ENCODE measurements at places on chromosomes 2 and 18.
A peak's percentile ranks its signal among the peaks of the same experiment; 100 is the strongest.

GRCh38 chr2:200216310-200216709 lies 90.2 kb upstream of the SPATS2L start:
- DNase-seq, result no peak
- peaks cover 2% of the 10 kb centered on the region for H3K27me3 ChIP-seq
- H3K4me3 ChIP-seq, result no peak overlapping the region
- no peak overlapping the region for H3K27ac ChIP-seq
- no peaks in the 10 kb centered on the region for H3K36me3 ChIP-seq

- H3K27me3 ChIP-seq, result no peaks in the 10 kb centered on the region
- H3K4me3 ChIP-seq, result no peak overlapping the region
- DNase-seq, result no peak
- H3K27ac ChIP-seq, result no peak overlapping the region
Observed at GRCh38 chr18:6732952-6733351, 3.4 kb downstream of the ARHGAP28 start.

DNA sequence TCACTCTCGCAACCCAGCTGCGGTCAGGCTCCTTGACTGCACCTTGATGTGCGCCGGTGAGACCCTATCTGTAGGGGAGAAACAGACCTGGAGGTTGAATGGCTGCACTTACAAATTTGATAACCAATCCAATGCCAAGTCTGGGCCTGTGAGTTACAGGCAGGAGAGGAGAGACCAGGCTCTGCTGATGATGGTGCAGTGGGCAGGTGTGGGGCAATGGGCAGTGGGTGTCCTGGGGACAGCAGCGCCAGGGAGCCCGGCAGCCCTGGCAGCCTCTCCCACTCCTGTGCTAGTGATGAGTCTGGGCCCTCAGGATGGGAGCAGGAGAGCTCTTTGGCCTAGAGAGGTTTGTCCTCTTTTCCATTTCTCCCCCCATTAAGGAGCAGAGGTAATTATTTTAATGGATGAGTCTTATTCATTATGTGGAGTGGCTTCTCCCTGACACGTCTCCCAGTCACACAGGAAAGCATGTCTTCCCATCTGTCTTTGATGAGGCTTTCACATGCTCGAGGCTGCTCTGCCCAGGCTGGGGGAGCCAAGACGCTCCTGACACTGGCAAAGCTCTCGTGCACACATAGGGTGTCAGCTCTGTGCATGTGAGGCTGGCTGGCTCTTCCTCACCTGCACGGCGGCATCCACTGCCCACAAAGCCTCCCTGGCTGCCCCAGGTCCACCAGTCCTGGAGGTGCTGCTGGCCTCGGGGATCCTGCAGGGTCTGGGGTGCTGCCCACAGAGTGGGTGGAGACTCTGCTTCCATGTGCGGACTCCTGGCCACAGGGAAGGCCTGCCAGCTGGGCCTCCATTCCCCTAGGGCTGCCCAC lies 10.0 kb upstream of the ALLC start:
- DNase-seq, result no peak
- H3K4me3 ChIP-seq, result no peak overlapping the region
- peaks cover 4% of the 10 kb centered on the region for H3K4me1 ChIP-seq
- no peaks in the 10 kb centered on the region for H3K36me3 ChIP-seq
- no peaks in the 10 kb centered on the region for H3K27me3 ChIP-seq

DNA sequence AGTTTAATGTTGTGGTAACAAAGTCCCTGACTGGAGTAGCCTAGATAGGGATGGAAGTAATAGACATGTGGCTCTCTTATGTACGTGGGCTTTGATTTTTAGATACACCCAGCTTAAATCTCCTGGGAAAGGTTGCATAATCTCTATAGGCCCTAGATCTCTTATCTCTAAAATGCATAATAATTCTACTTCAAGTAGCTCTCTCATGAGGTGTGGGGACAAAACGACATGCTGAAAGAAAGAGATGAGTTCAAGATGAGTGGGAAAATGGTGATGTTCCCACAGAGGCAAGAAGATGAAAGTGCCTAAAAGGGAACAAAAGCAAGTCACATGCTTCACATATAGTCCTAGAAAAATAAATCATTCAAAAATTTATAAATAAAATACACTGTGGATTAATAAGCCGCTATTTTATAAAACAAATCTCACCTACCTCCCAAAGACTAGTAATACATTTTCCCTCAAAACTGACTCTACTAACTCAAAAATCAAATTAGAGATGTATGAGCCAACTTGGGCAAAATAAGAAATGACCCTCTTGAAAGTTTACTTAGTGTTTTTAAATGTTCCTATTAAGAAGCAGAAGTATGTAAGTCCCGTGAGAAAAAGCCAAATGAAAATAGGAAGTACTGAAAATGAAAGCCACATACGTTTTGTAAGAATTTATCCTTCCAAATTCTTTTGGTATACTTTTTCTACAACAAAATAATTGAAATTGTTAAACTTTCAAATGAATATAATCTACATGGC lies 148.2 kb upstream of the ITGA4 start:
- no peak overlapping the region for H3K27ac ChIP-seq
- no peak for DNase-seq
- no peak overlapping the region for H3K4me3 ChIP-seq
- H3K4me1 ChIP-seq, result peaks cover 2% of the 10 kb centered on the region
- no peaks in the 10 kb centered on the region for H3K36me3 ChIP-seq

- no peaks in the 10 kb centered on the region for H3K27me3 ChIP-seq
- no peaks in the 10 kb centered on the region for H3K4me1 ChIP-seq
- no peaks in the 10 kb centered on the region for H3K36me3 ChIP-seq
- no peak overlapping the region for H3K4me3 ChIP-seq
- no peak overlapping the region for H3K27ac ChIP-seq
Observed at GRCh38 chr18:5451150-5451549, 92.6 kb downstream of the EPB41L3 start.

- H3K27me3 ChIP-seq, result no peaks in the 10 kb centered on the region
- H3K4me1 ChIP-seq, result peaks cover 14% of the 10 kb centered on the region
- peak overlapping the region; percentile 88 for H3K27ac ChIP-seq
- no peak overlapping the region for H3K4me3 ChIP-seq
- DNase-seq, result peak; percentile 25
- H3K36me3 ChIP-seq, result peaks cover 59% of the 10 kb centered on the region
Observed at GRCh38 chr2:218228366-218229090, 11.5 kb downstream of the ARPC2 start.

DNA sequence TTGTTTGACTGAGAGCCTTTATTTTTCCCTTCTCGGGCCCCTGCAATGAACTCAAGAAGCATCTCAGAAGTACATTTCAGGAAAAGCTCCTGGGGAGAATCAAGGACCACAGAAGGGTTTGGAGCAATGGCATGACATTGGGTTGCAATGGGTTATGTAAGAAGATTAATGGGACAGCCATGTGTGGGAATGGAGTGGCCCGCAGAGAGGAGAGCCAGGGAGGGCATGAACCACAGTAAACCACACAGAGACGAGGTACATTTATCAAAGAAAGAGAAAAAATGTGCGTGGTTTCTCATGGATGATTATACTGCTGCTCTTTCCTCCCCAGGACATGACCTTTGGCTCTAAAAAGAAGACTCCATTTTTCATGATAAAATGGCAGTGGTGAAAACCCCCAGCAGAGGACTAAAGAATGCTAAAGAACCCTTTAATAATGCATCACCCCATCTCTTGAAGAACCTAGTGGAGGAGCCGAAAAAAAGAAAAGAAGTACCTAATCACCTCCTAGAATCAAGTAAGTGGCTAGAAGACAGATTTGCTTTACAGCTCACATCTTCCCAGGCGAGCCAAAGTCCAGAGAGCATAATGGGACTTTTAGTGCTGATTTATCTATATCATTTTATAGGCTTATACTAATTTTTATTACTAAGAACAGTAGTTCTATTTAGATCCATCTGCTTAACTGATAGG lies 1.7 kb downstream of the CFAP221 start:
- H3K36me3 ChIP-seq, result no peaks in the 10 kb centered on the region
- H3K4me3 ChIP-seq, result no peak overlapping the region
- H3K27ac ChIP-seq, result no peak overlapping the region
- DNase-seq, result no peak
- peaks cover 22% of the 10 kb centered on the region for H3K27me3 ChIP-seq

GRCh38 chr2:1709946-1710560 lies 34.3 kb downstream of the PXDN start:
- H3K4me1 ChIP-seq, result peaks cover 27% of the 10 kb centered on the region
- H3K27ac ChIP-seq, result no peak overlapping the region
- peaks cover 3% of the 10 kb centered on the region for H3K36me3 ChIP-seq
- DNase-seq, result no peak
- no peak overlapping the region for H3K4me3 ChIP-seq

- no peak overlapping the region for H3K27ac ChIP-seq
- H3K4me3 ChIP-seq, result no peak overlapping the region
- H3K36me3 ChIP-seq, result no peaks in the 10 kb centered on the region
- peaks cover 10% of the 10 kb centered on the region for H3K4me1 ChIP-seq
- H3K27me3 ChIP-seq, result no peaks in the 10 kb centered on the region
- peak; percentile 71 for DNase-seq
Observed at GRCh38 chr2:196242131-196242620, 70.8 kb upstream of the STK17B start.

- no peak overlapping the region for H3K4me3 ChIP-seq
- no peaks in the 10 kb centered on the region for H3K36me3 ChIP-seq
- no peaks in the 10 kb centered on the region for H3K27me3 ChIP-seq
- no peak for DNase-seq
- H3K4me1 ChIP-seq, result peaks cover 3% of the 10 kb centered on the region
Observed at GRCh38 chr18:56639571-56639970, 1.2 kb upstream of the TXNL1 start.

GRCh38 chr2:105460048-105460732 lies 61.3 kb upstream of the FHL2 start:
- H3K27me3 ChIP-seq, result peaks cover 45% of the 10 kb centered on the region
- DNase-seq, result no peak
- peaks cover 8% of the 10 kb centered on the region for H3K4me1 ChIP-seq
- peak overlapping the region; percentile 59 for H3K27ac ChIP-seq
- H3K36me3 ChIP-seq, result no peaks in the 10 kb centered on the region

DNA sequence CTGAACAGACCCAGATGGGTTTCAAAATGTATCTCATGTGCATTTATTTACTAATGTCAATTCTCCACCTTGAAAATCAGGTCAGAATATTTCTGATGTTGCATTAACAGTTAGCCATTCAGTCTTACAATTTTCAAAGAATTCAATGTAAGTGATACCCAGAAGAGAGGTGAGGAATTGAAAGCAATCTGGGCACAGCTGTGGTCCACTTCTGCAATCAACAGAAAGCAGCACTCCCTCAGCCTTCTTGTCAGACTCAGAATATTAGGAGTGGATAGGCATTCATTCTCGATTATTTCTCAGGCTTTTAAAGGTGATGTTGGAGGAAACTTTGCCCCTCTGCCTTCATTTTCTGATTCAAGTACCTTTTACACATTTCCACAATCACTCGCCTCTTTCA lies 15.7 kb downstream of the CCL20 start:
- no peak overlapping the region for H3K27ac ChIP-seq
- no peak for DNase-seq
- no peak overlapping the region for H3K4me3 ChIP-seq
- no peaks in the 10 kb centered on the region for H3K4me1 ChIP-seq

- H3K4me1 ChIP-seq, result no peaks in the 10 kb centered on the region
- DNase-seq, result no peak
- no peak overlapping the region for H3K27ac ChIP-seq
- H3K27me3 ChIP-seq, result peaks cover 13% of the 10 kb centered on the region
Observed at GRCh38 chr18:61530681-61531080, 197.5 kb downstream of the CDH20 start.

DNA sequence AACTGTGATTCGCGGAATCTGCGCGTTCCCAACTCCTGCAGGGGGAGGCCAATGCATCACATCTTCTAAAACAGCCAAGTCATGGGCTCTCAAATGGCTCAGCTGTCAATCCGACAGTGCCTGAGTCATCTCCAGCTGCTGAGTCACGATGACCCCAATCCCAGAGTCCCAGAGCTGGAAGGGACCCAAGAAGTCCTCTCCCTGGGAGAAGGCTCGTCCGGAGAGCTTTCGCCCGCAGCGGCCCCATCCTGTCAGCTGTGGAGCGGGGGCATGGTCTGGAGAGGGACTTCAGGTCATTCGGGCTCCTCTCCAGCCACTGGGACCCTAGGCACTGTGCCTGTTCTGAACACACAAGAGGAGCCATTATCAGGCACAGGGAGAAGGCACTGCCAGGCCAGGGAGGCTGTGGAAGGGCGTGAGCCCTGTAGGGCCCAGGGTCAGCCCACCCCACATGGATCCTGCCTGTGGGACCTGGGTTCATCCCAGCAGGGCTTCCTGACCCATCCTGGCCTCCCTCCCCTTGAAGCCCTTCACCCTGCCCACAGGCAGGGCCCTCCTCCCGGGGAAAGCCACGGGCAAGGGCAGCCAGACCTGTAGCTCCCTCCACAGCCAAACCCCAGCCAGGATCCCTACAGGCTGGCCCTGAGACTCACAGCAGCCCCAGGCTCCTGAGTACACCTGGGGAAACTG lies 47.6 kb upstream of the GPC1 start:
- no peaks in the 10 kb centered on the region for H3K27me3 ChIP-seq
- H3K4me1 ChIP-seq, result peaks cover 11% of the 10 kb centered on the region
- H3K36me3 ChIP-seq, result no peaks in the 10 kb centered on the region
- H3K4me3 ChIP-seq, result peak overlapping the region; percentile 20

- H3K27me3 ChIP-seq, result no peaks in the 10 kb centered on the region
- H3K4me1 ChIP-seq, result no peaks in the 10 kb centered on the region
- no peak overlapping the region for H3K27ac ChIP-seq
- DNase-seq, result peak; percentile 5
- no peak overlapping the region for H3K4me3 ChIP-seq
Observed at GRCh38 chr2:178819147-178819875, 12.1 kb upstream of the TTN start.

GRCh38 chr18:70359071-70359470 lies 70.2 kb downstream of the SOCS6 start:
- peaks cover 3% of the 10 kb centered on the region for H3K4me1 ChIP-seq
- no peak overlapping the region for H3K27ac ChIP-seq
- DNase-seq, result no peak

- peak overlapping the region; percentile 33 for H3K27ac ChIP-seq
- no peaks in the 10 kb centered on the region for H3K27me3 ChIP-seq
- DNase-seq, result peak; percentile 92
- peaks cover 5% of the 10 kb centered on the region for H3K4me1 ChIP-seq
- no peak overlapping the region for H3K4me3 ChIP-seq
Observed at GRCh38 chr2:190267302-190267701, 52.3 kb downstream of the HIBCH start.

DNA sequence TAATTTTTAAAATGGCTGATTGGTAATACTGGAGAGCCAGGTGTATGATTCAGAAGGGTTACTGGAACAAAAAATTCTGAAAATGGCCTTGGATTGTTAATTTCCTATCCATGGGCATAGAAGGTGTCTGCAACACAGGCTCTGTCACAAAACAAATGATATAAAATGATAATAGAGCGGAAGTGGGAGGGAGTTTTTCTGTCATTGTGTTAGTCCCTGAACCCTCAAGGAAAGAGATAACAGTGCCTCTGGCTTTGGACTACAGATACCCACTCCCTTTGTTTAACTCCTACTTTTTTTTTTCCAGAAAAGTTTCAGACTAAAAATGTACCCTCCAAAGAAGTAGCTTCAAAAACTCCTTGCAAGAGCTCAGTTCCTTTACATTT lies 28.0 kb upstream of the YES1 start:
- H3K4me3 ChIP-seq, result no peak overlapping the region
- 0 out of 2 replicates have a peak, but pooled peaks cover 2% of the 10 kb centered on the region for H3K4me1 ChIP-seq
- peaks cover 3% of the 10 kb centered on the region for H3K27me3 ChIP-seq
- no peak overlapping the region for H3K27ac ChIP-seq
- DNase-seq, result no peak

Measured in IMR-90 (cell line).